ENCODE measurements at places on chromosomes 6 and 20.

DNA sequence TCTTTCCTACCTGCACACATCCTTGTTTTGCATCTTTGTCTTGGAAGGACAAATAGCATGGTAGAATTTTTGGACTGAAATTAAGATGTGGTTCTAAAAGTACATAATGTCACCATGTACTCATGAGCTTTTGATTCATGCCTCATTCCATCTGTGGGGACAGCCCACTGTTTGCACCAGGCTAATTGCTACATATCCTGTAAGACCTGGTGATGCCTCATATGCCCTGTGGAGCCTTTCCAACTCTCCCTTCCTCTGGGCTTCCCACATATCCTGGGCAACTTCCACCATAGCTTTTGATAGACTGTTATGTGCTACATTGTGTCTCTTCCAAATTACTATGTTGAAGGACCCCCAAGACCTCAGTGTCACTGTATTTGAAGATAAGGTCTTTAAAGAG lies 213.6 kb upstream of the PREP start:
- no peak for DNase-seq

GRCh38 chr6:104509355-104509754 lies 350.4 kb downstream of the HACE1 start:
- DNase-seq = no peak

DNA sequence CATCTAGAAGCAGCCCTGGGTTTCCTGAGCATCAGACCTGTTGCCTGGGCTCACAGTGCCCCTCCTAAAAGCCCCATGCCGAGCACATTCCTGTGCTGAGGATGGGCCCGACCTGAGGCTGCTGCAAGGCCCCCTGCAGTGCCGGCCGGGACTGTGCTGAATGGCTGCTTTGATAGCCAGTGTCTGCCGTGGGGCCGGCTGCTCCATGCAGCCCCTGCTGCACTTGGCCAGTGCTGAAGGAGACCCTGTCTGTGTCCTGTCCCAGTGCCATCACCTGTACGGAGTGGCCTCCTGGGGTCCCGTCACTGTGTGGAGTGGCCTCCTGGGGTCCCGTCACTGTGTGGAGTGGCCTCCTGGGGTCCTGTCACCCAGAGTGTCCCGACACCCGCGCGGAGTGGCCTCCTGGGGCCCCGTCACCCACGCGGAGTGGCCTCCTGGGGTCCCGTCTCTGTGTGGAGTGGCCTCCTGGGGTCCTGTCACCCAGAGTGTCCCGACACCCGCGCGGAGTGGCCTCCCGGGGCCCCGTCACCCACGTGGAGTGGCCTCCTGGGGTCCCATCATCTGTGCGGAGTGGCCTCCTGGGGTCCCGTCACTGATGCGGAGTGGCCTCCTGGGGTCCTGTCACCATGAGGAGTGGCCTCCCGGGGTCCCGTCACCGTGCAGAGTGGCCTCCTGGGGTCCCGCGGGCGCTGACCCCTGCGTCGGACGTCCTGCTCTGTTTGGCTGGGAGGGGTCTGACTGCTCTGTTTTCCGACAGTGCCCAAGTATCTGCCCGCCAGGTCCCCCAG lies 7.0 kb downstream of the COL9A3 start:
- no peak for DNase-seq

GRCh38 chr6:151292974-151293687 lies 53.4 kb downstream of the AKAP12 start:
- no peak for DNase-seq

DNA sequence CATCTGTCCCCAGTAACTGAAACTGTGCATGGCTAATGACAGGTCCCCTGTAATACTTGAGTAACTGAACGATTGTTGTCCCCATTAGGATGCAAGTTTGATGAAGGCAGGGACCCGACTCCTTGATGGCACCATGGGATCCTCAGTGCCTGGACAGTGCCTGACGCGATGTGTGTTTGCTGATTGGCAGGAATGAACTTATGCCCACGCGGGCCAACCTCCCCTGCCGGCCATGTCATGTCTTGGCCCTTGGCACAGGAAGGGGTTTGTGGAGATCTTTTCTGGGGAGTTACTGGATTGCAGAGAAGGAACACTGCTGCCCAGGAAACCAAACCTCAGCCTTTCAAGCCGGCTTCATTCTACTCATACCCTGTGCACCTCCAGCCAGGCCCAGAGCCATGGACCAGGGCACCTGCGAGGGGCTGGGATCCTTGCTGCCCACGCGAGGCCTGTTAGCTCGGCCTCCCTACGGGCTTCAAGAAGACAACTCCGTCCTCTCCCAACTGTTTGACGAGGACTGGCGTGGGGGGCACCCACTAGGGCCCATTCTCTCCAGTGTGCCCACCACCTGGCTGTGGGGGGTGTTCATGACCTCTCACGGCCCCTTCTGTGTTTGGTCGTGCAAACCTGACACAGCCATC lies 147.8 kb downstream of the ZMYND8 start:
- no peak for DNase-seq

- no peak for DNase-seq
These were observed 164.0 kb downstream of the GMDS start for GRCh38 chr6:2081155-2082138.

- DNase-seq = no peak
These were observed 173.9 kb downstream of the PRDM13 start for GRCh38 chr6:99780556-99780885.
